Stimulated activated CD4-positive, alpha-beta T cell treated with anti-CD3 and anti-CD28 coated beads, Interleukin-12 subunit alpha, Interleukin-12 subunit beta, amount 100 ng/mL, for 48 hours (primary cell): ENCODE measurements at places on chromosomes 5 and 9.

DNA sequence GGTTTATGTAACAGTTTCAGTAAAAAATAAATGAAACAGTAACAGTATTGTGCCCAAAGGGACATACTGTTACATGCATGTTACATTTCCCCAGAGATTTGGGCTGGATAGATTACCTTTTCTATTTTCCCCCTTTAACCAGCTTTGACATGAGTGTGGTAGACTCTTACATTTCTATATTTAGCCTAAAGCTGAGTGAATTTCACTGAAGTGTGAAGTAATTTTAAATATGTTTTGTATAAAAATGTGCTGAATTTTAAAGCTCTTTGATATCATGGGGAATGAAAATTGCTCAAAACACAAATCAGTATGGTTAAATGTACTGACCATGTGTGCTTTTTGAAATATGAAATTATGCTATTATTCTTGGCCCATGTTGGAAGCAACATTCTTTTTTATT lies 122.3 kb upstream of the CDH10 start:
- DNase-seq: no peak

- no peak for DNase-seq
These were observed 217.9 kb downstream of the SREK1 start for GRCh38 chr5:66362046-66362445.

- DNase-seq: no peak
These were observed 35.6 kb downstream of the IL6ST start for GRCh38 chr5:55959208-55959607.

GRCh38 chr5:134142806-134143205 lies 28.3 kb downstream of the TCF7 start:
- DNase-seq: no peak

- peak; percentile 79 for DNase-seq
These were observed 55.2 kb upstream of the NEK6 start for GRCh38 chr9:124202447-124202971.

GRCh38 chr9:70044490-70045307 lies 1.1 kb downstream of the MAMDC2 start:
- no peak for DNase-seq

DNA sequence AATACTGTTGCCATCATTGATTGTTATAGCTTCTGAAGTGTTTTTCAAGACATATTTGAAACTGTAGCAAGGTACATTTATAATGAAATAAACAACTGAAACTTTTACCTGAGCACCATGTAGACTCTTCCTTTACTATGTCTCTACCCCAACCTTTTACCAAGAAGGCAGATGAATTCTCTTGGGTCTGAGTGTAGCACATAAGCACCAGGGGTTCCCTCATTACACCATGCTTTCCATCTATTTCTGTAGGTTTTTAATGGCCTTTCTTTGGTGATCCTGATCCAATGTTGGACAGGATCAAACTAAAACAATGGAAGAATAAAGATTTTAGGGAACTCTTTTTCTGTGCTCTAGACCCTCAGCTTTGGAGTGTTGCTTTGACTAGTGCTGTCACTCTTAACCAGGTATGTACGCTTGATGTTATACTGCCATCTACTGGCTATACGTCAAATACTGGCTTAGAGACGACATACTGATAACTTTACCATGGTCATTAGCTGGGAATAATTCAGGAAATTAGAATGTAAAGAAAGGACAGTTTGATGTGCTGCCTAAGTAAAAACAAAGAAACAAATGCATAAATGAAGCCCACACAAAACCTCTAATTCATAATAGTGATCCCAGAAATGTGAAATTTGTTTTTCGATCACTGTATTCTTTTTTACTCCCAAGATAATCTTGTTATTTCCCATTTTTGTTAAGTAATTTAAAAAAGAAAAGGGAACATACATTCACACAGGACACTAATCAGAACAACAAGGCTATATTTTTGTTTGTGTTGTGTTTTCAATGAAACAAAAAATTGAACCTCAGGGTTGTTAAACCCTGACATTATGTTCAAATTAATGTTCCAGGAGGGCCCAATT lies 30.7 kb downstream of the IFNW1 start:
- DNase-seq: no peak

- DNase-seq: no peak
These were observed 271.1 kb downstream of the DENND1A start for GRCh38 chr9:123658792-123659191.

DNA sequence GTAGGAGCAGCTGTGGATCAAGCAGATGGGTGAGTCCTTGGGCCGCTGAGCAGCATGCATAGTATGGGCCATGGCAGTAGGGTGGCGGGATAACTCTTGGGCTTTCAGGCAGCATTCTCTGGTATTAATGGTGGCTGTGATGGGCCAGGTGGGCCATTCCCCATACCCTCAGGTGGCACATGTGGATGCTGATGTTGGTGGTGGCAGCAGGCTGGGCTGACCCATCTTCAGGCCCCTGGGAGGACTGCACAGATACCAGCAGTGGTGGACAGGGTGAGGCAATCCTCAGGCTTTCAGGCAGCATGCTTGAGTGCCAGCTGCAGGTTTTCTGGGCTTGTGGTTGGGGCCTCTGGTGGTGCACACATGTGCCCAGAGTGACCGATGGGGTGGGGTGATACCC lies 27.1 kb upstream of the C6 start:
- no peak for DNase-seq

- DNase-seq: no peak
These were observed 554 bp downstream of the JAK2 start for GRCh38 chr9:4985386-4986266.

GRCh38 chr5:33408816-33409215 lies 31.9 kb upstream of the TARS1 start:
- DNase-seq: no peak
